ENCODE measurements at places on chromosomes 3 and 15. TPM values are rescaled to one million over a fixed set of nuclear protein-coding genes. Genes with fewer than 3 reads are reported as not detected.

Gene SI
- not detected for total RNA-seq

Gene SELENOS
- 40.1 TPM for total RNA-seq

Gene IL12A
- 0.47 TPM for total RNA-seq

Gene NEIL1
- total RNA-seq = 26.2 TPM

Gene SCG3
- 30.6 TPM for total RNA-seq

Gene WWTR1
- total RNA-seq = 8.0 TPM

Gene ANKRD63
- total RNA-seq = not detected

Gene CYP8B1
- total RNA-seq = not detected

Gene CELF6
- total RNA-seq = 6.7 TPM

Gene SLC22A13
- total RNA-seq = 0.94 TPM

Gene PROK2
- 0.94 TPM for total RNA-seq

Gene ACTRT3
- total RNA-seq = 3.3 TPM

Gene PLA2G4E
- not detected for total RNA-seq

Gene DLL4
- total RNA-seq = 4.8 TPM
